Tibial nerve (tissue), 4 donors: ENCODE measurements at places on chromosomes 2 and 18. TPM values are rescaled to one million over a fixed set of nuclear protein-coding genes. Genes with fewer than 3 reads are reported as not detected.

Gene CFAP65
- not detected for total RNA-seq

Gene PLGLB2
- total RNA-seq: 0.39 TPM

Gene EIF5B
- 47.4 TPM for total RNA-seq

Gene TMEM18
- 25.8 TPM for total RNA-seq

Gene HOXD12
- not detected for total RNA-seq

Gene AGXT
- not detected for total RNA-seq

Gene LCT
- total RNA-seq: not detected

- no peak for DNase-seq
- H3K4me1 ChIP-seq: no peaks in the 10 kb centered on the region
- no peak overlapping the region for H3K27ac ChIP-seq
Observed at GRCh38 chr2:14915983-14916382, 283.5 kb downstream of the LRATD1 start.

DNA sequence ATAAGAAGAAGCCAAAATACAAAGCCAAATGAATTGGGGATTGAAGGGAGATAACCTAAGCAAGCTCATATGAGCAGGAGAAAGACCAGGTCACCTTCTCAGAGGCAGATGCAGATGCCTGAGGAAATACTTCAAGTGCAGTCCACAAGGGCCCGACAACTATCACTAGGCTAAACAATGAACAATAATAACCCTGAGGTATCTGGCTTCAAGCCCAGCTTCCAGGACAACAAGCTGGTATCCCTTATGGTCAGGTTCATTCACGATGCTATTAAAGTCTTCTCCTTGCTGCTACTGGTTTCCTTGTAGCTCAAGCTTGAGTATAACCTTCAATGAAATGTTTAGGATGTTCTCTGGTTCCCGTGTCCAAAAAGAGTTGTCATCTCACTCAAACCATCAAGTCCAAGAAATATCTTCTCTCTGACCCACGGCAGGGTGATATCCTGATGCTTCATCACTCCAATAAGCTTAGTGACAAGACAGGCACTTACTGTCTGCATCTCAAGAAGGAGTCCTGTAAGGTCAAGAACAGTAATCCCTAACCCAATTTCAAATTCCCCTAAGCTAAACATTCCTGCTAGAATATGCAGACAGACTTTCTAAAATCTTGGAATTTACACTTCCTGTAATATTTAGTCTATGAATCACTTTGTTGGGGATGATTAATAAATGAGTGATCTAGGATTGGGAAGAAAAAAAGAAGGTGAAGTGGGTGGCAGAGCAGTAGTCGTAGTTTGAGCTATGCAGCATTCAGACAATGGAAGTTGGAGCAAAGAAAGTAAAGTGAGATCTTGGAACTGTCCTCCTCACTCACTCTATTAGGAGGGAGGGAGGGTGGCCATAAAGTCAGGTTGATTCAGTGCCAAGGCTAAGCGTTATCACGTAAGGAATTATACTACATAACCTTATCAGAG lies 33.1 kb downstream of the CHN1 start:
- no peak overlapping the region for H3K4me3 ChIP-seq
- no peaks in the 10 kb centered on the region for H3K4me1 ChIP-seq
- no peak for DNase-seq
- no peaks in the 10 kb centered on the region for H3K27me3 ChIP-seq
- no peaks in the 10 kb centered on the region for H3K36me3 ChIP-seq
- no peak overlapping the region for H3K27ac ChIP-seq

- DNase-seq: no peak
- no peaks in the 10 kb centered on the region for H3K4me1 ChIP-seq
- no peak overlapping the region for H3K27ac ChIP-seq
- no peaks in the 10 kb centered on the region for H3K27me3 ChIP-seq
- H3K4me3 ChIP-seq: no peak overlapping the region
- H3K36me3 ChIP-seq: no peaks in the 10 kb centered on the region
Observed at GRCh38 chr2:234198976-234199375, 148.5 kb downstream of the SPP2 start.

DNA sequence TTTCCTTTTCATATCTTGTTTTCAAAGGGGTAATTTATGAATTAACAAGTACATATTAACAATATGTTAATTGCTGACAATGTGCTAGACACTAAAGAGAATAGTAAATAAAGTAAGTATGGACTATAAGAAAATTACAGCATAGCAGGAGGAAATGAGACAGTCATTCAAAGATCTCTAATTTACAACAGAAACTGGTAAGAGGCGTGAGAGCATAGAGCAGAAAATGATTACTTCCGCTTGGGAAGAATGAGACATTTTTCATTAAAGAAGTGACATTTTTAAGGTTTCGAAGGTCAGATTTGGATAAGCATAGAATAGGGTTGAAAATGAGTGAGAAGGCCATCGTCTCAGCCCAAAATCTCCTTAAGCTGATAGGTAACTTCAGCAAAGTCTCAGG lies 184.4 kb upstream of the SESTD1 start:
- no peaks in the 10 kb centered on the region for H3K4me1 ChIP-seq
- H3K4me3 ChIP-seq: no peak overlapping the region
- no peak for DNase-seq
- no peaks in the 10 kb centered on the region for H3K36me3 ChIP-seq
- H3K27me3 ChIP-seq: no peaks in the 10 kb centered on the region

DNA sequence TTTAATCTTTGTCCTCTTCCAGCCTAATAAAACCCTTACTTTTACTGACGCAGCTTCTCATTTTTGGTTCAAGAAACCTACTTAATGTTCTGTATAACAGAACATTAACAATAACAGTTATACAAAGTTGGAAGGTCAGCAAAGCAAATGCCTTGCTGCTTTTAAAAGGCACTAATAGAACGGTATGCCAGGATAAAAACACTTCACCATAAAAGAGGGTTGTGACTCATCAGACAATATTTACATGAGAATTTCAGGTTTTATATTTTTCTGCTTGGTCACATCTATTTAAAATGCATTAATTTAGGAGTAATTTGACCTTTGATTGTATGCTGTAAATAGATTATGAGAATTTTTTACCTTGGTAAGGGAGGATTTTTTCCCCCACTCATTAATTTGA lies 3.0 kb downstream of the KLHL41 start:
- no peak overlapping the region for H3K27ac ChIP-seq
- no peaks in the 10 kb centered on the region for H3K36me3 ChIP-seq
- no peak overlapping the region for H3K4me3 ChIP-seq

DNA sequence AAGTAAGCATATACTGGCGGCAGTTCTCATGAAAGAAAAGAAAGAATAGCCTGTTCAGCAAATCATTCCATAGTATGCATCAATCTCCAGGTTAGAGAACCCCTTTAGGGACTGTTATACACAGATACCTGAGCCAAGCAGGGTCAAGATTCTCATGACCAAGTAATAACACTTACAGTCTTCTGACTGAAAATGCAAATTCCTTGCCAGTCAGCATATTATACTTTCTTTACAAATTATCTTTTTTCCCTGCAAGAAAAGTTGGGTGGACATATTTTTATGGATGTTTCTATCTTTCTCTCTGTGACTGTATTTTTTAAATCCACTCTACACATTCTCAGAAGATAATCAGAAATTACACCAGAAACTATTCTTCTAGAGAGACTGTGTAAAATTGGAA lies 120.4 kb upstream of the COL5A2 start:
- H3K36me3 ChIP-seq: no peaks in the 10 kb centered on the region
- DNase-seq: no peak
- H3K4me1 ChIP-seq: no peaks in the 10 kb centered on the region
- H3K27ac ChIP-seq: no peak overlapping the region
- H3K4me3 ChIP-seq: no peak overlapping the region

DNA sequence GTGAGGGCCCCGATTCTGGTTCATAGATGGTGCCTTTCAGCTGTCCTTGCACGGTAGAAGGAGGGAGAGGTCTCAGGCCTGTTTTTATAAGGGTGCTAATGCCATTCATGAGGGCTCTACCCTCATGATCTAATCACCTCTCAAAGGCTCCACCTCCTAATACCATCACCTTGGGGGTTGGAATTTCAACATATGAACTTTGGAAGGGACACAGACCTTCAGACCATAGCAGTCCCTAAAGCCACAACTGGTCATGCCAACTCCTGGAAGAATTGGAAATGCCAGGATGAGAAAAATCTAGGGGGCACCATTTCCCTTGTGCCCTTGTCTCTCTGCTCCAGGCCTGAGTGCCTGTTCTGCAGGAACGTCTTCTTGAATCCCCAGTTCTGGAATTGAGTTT lies 124.8 kb upstream of the DAPL1 start:
- H3K27me3 ChIP-seq: no peaks in the 10 kb centered on the region
- H3K36me3 ChIP-seq: no peaks in the 10 kb centered on the region
- no peak for DNase-seq

DNA sequence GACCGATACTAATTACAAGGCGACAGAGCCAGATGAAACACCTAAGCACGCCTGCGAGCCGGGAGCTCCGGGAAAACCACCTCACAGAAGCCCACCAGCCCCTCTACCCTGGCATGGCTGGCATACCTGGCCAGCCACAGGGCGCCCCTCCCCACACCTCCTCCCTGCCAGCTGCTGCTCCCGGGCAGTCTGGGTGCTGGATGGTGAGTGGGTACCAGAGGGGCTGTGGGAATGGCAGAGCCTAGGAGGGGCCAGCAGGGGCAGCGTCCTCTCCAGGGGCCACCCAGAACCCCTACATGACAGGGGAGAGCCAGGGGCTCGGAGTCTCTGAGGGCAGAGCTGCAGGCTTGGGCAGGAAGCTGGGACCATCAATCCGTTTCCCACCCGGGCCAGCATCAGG lies 58.7 kb upstream of the GPC1 start:
- H3K27me3 ChIP-seq: no peaks in the 10 kb centered on the region
- no peak overlapping the region for H3K27ac ChIP-seq
- peaks cover 25% of the 10 kb centered on the region for H3K4me1 ChIP-seq
- H3K36me3 ChIP-seq: no peaks in the 10 kb centered on the region
- DNase-seq: no peak

DNA sequence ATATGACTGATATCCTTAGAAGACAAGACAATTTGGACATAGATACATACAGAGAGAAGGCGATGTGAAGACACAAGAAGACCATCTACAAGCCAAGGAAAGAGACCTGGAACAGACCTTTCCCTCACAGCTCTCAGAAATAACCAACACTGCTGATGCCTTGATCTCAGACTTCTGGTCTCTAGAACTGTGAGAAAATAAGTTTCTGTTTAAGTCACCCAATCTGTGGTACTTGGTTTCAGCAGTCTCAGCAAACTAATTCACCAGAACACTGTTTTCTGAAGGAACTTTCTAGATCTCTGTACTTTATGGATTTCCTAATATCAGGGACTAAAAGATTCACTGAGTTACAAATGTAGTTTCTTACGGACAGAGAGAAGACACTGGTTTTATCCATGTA lies 58.8 kb downstream of the NAB1 start:
- H3K36me3 ChIP-seq: no peaks in the 10 kb centered on the region
- no peak overlapping the region for H3K27ac ChIP-seq
- no peak for DNase-seq
- H3K4me3 ChIP-seq: no peak overlapping the region
- H3K27me3 ChIP-seq: no peaks in the 10 kb centered on the region

DNA sequence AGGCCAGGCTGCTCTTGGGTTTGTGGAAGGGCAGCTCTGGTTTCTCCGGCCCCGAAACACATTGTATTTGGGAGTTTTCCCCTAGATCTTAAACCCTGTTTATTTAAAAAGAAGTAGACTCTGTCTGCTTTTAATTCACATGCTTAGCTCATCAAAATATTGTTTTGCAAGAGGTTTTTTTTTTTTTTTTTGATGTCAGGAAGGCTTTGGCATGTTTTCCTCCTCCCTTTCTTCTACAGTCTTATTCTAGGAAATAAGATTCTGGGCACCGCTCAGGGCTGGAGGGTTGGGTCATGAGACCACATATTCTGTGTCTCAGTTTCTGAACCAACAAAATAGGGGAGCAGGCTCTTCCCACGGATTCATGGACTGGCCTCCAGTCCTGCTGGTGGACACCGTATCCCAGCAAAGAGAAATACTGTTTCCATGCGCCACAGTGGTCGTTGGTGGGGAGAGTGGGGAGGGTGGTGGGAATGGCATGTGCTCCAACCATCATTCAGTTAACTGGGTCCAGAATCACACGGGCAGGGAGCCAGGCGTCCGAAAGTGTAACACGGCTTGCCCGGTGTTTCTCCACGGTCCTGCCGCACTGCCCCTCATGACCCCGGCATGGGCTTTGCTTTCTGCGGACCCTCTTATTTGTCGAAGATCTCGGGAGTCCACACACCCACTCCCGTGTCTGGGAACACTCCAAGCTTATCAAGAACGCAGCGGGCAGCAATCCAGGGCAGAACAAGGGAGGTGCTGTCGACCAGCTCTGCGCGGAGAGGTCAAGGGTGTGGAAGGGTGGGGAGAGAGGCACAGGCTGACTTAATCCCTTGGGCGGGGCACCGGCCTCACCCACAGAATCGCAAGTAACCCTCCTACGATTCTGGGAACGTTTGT lies 176.7 kb downstream of the GLI2 start:
- H3K27me3 ChIP-seq: no peaks in the 10 kb centered on the region
- no peaks in the 10 kb centered on the region for H3K36me3 ChIP-seq
- peaks cover 37% of the 10 kb centered on the region for H3K4me1 ChIP-seq
- peak; percentile 66 for DNase-seq
- no peak overlapping the region for H3K4me3 ChIP-seq
- H3K27ac ChIP-seq: peak overlapping the region; percentile 88

GRCh38 chr18:77811503-77811902 lies 561.9 kb downstream of the GALR1 start:
- H3K27me3 ChIP-seq: no peaks in the 10 kb centered on the region
- H3K27ac ChIP-seq: no peak overlapping the region
- no peak for DNase-seq
- no peaks in the 10 kb centered on the region for H3K4me1 ChIP-seq

DNA sequence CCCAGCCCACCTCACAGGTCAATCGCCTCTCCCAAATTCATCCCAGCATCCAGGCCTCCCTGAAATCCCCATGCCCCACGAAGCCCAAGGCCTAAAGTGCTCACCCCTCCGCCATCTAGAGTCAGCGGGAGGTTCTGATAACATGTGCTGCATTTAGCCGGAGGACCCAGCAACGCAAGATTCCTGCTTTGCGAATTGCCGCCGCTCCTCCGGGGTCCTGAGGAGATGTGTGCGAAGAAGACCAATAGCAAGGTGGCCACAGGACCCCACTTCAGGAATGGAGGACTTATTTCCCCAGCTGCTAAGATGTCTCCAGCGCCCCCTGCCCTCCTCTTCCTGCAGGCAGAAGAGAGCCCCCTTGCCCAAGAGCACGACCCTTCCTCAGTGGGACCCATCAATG lies 120.8 kb upstream of the GLI2 start:
- DNase-seq: no peak
- H3K4me3 ChIP-seq: no peak overlapping the region
- no peaks in the 10 kb centered on the region for H3K27me3 ChIP-seq
- no peaks in the 10 kb centered on the region for H3K36me3 ChIP-seq

- no peak overlapping the region for H3K27ac ChIP-seq
- no peak overlapping the region for H3K4me3 ChIP-seq
- H3K36me3 ChIP-seq: no peaks in the 10 kb centered on the region
- H3K27me3 ChIP-seq: no peaks in the 10 kb centered on the region
- H3K4me1 ChIP-seq: no peaks in the 10 kb centered on the region
Observed at GRCh38 chr2:137944714-137945113, 19.6 kb upstream of the HNMT start.

- H3K4me1 ChIP-seq: no peaks in the 10 kb centered on the region
- H3K27ac ChIP-seq: no peak overlapping the region
- no peaks in the 10 kb centered on the region for H3K27me3 ChIP-seq
Observed at GRCh38 chr2:162490052-162490717, 146.3 kb downstream of the GCA start.

GRCh38 chr18:9066817-9067306 lies 35.6 kb upstream of the NDUFV2 start:
- peaks cover 11% of the 10 kb centered on the region for H3K4me1 ChIP-seq
- no peaks in the 10 kb centered on the region for H3K27me3 ChIP-seq
- no peak for DNase-seq
- H3K27ac ChIP-seq: no peak overlapping the region
- H3K4me3 ChIP-seq: no peak overlapping the region
- H3K36me3 ChIP-seq: no peaks in the 10 kb centered on the region
